Cardiac fibroblast (primary cell): ENCODE measurements at places on chromosomes 12 and 14.

DNA sequence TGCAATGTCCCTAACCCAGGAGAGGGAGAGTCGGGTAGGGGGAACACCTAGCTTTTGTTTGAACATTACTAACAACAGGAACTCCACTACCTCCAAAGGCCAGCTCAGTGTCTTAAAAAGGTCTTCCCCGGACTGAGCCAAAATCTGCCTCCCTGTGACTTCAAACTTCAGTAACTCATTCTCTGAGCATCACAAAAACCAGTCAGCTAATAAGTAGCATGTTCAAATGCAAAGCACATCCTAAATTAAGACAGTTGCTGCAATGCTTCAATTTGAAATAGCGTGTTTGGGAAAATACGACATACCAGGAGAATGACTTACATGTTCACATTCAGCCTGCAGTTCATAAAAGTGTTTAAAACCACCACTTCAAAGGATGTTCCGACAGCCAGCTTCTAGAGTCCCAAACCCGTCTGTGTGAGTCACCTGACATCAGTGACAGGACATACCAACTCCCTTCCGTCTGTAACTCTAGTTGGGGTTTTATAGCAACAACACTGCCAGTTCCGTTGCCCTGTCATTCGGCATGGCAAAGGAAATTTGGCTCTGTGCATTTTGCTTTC, 13.0 kb downstream of the ZFP36L1 start:
- peak; percentile 94 for DNase-seq

DNA sequence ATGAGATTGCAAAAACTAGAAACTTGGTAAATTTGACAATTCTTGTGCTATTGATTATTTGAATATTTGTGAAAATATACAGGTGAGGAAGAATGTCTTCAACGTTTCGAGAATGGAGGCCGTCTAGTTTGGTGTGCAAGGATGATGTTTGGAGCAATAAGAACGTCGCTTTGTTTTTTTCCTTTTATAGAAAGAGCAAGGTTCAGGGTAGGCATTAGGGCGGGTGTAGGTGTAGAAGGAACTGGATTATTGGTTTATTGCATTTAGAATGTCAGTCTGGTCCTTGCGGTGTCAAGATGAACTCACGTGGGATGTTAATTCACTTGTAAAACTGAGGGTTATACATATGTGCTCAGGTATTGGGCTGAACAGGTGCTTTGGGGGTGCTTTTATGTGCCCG, 1.1 kb downstream of the RPS26 start:
- no peak for DNase-seq

DNA sequence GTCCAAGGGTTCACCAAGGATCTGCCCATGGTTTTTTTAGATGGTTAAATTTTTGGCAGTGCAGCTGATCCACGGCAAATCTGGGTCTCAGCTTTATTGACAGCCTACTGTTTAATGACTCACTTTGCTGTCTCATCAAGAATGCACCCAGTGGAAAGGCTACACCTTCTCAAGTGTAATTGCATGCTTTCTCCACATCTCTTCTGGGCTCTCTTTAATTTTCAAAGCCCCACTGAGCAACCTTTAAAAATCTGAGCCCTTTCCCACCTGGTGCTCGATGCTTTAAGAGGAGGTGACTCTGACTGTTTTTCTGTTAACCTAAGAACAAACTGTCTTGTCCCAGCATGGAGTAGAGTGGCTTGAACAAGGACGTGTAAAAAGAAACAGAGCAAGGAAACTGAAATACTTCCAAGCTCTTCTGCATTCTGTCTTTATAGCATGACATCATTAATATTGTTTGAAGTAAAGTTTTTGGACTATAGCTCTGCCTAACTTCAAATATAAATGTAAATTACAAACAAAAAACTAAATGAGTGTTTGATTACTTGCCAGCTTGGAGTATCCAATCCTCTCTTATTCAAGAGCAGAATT, 214.2 kb upstream of the KRR1 start:
- DNase-seq, result no peak

DNA sequence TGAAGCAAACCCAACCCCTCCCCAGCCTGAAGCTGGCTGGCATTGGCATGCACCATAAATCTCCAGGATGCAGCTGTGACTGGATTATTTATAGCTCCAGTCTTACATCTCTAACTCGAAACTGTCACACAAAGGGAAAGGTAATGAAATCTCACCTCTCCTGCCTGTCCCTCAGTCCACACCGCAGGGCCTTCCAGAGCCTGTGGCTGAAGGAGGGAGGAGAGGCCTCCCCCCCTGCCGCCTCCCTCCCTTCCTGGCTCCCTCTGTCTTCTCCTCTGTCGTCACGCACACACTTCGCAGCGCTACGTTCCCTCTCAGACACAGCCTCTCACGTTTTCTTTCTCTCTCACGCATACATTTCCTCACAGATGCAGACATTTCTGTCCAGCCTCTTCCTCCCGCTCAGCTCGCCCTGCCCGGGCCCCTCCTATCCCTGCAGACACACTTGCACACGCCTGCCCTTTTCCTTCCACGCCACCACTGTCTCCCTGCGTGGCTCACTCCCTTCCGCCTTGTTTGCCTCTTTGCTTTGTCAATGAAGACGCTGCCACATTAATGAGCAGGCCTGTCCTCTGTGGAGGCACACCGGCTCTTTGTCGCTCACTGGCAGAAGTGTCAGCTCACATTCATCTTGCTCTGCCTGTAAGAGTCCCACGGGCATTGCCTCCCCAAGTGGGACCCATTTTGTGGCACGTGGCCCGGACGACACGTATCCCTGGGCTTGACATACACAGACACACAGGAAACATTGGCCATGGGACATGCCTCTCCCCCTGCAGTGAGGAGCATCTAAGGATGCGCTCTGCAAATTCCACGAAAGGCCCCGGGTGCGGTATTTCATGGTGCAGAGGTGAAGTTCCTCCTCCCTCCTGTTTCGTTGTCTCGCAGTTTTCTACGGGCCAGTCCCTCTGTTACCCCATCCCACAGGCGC, 27.9 kb downstream of the IRF2BPL start:
- peak; percentile 60 for DNase-seq

GRCh38 chr14:65110525-65110924, 8.2 kb upstream of the MAX start:
- no peak for DNase-seq

DNA sequence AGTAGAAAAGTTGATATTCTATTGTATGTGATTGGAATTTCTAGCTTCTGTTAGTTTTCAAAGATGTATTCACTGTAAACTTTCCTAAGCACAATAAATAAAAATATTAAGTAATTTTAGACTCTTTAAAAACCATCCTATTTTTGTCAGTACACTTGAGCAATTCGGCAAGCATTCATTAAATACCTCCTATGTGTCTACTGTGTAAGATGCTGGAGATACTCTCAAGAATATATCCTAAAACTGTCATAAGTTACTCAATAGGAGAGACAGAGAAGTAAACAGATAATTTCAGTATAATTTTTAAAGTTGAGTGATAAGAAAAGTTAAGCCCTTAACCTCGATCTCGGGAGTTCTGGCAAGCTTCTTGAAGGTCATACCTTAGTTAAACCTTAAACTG, 46.1 kb downstream of the FANCM start:
- no peak for DNase-seq

- DNase-seq, result no peak
Observed at GRCh38 chr12:106645074-106645421, 62.2 kb downstream of the RFX4 start.

DNA sequence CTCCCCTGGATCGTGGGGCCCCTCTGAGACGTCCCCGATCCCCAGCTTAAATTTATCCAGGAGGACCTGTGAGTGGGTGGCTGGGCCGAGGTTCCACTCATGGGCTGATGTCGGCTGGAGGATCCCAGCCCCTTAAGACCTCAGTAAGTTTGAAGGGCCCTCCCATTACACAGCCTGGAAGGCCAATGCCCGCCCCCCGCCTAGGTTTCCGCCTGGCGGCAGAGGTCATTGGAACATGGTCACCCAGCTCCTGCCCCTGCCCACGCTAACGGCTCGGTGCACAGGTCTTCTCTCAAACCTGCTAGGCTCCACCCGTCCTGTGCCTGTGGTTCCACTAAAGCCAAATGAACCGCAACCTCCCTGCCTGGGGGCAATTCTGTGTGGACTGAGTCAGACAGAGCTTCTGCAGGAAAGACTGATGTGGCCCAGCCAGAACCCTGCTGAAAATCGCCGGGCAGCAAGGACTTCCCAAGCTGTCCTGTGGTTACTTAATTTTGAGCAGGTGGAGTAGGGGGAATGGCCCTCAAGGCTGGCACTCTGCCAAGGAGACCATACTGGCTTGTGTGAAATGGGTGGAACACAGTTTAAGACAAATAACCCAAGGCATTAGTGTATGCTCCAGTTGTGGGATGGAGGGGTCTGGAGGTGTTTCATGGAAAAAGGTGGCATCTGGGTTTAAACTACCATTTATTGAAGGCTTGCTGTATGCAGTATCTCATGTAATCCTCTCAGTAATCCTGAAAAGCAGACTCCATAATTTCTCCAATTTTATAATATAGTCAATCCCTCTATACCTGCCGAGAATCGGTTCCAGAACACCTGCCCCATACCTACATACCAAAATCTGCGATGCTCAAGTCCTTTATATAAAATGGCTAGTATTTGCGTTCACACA, 903 bp upstream of the NT5DC3 start:
- DNase-seq, result peak; percentile 46
